ENCODE measurements at places on chromosomes 2 and 18.

DNA sequence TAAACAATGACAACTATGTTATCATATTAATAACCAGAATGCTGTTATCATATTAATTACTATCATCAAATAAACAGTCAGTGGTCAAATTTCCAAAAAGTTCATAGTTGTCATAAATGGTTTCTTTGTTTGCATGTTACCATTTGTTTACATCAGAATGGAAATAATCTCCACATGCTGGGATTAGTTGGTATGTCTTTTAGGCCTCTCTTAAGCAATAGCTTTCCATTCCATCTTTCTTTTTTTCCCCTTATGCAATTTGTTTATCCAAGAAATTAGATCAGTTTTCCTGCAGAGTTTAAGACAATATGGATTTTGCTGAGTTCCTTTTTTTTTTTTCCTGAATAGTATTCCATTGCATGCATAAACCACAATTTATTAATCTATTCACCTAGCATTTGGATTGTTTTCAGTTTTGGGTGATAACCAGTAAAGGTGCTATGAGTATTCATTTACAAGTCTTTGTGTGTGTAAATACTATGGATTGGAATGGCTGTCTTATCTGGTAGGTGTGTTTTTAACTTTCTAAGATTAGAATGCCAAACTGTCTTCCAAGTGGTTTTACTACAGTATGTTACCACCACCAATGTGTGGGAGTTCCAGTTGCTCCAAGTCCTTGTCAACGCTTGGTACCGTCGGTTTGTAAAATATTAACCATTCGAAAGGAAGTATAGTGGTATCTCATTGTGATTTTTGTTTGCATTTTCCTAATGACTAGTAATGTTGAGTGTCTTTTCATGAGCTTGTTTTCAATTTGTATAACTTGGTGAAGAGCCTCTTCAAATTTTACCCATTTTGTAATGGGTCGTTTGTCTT, 33.3 kb upstream of the TXNDC2 start:
- DNase-seq: no peak

DNA sequence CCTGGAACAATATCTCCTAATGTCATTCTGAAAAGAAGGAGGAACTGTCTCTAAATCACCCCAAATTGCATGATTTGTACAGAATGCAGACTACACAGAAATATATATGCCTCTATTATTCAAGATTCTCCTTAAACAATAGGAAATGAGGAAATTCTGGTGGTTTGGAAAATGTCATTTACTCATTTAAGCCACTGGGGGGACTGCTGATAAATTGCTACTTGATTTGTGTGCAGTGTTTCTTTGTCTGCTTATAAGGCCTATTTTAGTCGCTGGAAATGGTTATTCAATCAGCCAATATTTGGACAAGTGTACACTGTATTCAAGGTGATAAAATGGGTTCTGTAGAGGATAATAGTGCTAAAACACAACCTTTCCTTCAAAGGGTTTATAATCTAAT, 801.9 kb upstream of the CELF4 start:
- no peak for DNase-seq

DNA sequence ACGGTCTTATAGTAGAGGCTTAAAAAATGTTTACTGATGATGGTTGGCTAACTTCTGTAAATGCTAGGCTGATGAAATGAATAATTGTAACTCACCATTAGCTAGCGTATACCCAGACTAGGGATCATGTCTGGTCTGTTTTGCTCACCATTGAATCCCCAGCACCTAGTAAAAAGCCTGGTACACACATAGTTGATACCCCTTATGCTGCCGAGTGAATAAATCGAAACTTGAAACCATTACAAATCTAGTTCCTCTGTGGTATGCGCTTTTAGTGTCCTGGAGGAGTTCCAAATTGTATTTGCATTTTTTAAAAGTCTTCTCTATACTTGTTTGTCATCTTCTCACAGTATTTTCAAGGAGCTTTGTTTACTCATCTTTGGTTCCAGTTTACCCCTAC, 1.3 kb downstream of the TAF1B start:
- no peak for DNase-seq

GRCh38 chr18:59202258-59202820, 17.6 kb upstream of the GRP start:
- DNase-seq: no peak

DNA sequence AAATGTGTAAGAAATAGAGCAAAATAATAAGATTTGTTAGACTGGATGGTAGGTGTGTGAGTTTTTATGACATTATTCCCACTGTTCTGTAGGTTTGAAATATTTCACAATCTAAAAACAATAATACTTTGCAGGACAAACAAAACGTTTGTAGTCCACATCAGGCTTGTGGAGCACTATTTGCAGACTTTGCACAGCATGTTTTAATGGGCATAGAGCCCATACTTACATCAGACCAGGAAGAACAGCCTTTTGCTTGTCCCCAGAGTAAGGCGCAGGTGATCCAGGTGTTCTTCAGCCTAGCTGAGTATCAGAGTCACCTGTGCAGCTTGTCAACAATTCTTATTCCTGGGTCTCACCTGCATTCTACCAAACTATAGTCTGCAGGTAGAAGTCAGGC, 9.1 kb upstream of the STK39 start:
- DNase-seq: no peak

GRCh38 chr2:96961210-96961950, 25.0 kb downstream of the FAM178B start:
- DNase-seq: no peak

DNA sequence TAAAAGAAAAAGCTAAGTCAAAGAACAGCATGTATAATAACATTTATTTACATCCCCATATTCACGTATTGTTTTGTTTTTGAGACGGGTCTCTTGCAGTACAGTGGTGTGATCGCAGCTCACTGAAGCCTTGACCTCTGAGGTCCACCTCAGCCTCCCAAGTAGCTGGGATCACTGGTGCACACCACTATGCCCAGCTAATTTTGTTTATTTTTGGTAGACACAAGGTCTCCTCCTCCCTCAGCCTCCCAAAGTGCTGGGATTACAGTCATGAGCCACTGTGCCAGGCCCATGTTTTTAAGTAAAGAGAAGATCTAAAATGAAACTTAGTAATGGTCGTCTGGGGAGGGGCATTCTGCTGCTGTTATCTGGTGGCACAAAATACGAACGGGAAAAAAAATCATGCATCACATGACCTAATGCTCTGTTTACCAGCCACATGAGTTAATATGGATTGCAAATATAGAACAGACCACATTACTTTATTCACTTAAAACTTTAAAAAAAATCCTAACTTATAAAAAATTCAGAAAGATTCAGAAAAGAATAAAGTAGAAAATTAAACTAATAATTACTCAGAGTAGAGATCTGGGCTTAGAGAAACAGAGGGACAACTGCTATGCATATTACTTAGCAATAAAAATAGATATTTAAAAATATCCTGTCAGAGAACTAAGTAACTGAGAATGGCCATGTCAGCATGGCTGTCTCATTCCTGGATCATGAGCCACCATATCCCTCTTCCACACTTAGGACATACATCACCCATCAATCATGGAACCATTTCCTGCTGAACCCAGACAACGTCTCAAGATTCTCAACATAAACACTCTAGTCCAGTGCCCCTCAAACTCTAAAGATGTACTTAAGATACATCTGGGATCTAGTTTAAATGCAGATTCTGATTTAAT, 7.3 kb downstream of the MMADHC start:
- no peak for DNase-seq

DNA sequence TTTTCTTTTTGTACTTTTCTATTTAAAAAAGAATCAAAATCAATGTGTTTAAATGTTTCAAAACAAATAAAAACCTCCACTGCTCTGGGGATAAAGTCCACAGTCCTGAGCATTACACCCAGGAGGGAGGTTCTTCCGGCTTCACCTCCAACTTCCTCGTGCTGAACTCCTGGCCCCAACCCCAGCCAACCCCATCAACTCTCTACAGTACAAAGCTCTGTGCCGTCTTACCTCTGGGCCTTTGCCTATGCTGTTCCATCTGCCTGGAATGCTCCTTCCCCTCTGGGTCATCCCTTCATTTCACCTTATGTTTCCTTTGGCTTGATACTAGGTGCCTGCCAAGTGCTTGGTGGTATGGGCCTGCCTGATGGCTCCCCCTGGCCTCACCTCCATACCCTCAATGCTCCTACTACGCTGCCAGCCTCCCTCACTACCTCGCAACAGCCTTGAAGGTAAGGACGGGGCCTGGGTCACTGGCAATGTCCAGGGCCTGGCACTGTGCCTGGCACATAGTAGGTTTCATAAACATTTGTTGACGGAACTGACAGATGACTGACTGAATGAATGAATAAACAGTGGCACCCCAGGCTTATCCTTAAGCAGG, 28.8 kb downstream of the SDC1 start:
- DNase-seq: no peak

DNA sequence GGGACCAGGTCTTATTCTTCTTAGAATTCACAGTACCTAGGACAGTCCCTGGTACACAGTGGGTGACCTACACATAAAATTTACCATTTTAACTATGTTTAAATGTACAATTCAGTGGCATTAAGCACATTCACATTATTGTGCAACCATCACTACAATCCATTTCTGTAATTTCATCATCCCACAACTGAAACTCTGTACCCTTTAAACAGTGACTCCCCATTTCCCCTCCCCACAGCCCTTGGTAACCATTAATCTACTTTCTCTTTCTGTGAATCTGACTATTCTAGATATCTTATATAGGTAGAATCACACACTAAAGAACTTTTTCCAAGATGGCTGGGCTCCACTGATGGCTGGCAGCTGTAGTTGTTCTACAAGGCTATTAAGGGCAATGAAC, 41.6 kb downstream of the GFPT1 start:
- DNase-seq: no peak

DNA sequence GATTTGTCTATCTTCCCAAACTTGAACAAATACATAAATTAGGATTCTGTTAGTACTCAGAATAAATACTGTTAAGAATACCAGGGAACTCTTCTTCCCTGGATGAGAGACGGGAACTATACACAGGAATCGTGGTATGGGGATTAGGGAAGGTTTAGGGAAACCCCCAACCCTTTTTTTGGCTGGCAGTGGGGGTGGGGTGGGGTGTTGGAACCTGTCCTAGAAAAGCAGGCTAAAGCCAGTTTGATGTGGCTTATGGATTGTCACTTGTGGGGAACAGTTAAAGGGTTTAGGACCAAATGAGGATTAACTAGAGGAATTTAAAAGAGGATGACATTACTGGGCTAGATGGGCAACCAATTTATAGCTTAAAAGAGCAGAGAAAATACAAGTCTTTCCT, 1.8 kb downstream of the SLC4A10 start:
- DNase-seq: no peak

DNA sequence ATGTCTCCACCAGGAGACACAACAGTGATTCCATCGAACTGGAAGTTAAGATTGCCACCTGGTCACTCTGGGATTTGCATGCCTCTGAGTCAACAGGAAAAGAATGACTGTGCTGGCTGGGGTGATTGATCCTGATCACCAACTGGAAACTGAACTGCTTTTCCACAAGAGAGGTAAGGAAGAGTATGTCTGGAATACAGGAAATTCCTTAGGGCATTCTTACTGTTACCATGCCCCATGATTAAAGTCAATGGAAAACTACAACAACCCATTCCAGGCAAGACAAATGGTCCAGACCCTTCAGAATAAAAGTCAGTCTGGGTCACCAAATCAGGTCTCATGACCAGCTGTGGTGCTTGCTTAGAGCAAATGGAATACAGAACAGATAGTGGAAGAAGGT, 12.0 kb upstream of the DDX1 start:
- DNase-seq: no peak

DNA sequence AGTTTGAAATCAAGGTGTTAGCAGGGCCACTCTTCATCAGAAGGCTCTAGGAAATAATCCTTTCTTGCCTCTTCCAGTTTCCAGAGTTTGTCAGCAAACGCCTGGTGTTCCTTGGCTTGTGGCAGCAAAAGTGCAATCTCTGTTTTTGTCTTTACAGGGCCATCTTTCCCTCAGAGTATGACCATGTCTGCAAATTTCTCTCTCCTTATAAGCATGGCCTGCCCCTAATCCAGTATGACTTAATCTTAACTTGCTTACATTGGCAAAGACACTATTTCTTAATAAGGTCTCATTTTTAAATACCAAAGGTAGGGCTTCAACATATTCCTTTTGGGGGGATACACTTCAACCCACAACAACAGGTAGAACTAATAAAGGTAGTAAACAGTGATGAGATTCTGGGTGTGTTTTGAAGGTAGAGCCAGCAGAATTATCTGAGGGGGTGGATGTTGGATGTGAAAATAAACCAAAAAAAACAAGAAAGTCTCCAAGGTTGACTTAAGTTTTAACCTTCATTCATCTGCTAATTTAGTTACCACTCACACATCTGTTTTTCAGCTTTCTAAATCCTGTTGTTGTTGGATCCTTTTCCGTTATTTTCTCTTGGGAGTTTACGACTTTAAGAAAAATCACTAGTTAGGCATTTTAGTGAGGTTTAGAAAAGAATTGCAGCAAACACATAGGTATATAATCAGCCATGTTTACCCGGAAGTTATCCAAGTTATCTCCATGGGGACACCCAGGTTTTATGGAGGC, 234.4 kb upstream of the FIGN start:
- DNase-seq: no peak

DNA sequence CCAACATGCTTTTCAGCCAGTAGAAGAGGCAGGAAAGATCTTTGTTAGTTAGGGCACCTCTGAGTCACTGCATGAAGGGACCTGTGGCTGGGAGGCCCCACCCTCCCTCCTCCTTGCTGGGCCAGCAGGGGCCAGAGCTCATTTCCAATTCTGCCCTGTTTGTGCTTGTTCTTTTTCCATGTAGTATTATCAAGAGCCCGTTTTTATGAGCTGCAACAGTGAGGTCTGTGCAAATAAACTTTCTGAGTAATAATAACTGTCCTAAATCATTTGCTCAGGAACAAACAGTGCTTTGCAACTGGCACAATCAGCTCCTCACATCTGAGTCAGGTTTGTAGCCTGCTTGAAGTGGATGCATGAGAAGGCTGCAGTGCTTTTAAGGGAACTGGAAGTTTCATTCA, 128.0 kb downstream of the ARL4C start:
- peak; percentile 48 for DNase-seq

GRCh38 chr2:45904946-45905631, 253.6 kb downstream of the PRKCE start:
- DNase-seq: no peak

DNA sequence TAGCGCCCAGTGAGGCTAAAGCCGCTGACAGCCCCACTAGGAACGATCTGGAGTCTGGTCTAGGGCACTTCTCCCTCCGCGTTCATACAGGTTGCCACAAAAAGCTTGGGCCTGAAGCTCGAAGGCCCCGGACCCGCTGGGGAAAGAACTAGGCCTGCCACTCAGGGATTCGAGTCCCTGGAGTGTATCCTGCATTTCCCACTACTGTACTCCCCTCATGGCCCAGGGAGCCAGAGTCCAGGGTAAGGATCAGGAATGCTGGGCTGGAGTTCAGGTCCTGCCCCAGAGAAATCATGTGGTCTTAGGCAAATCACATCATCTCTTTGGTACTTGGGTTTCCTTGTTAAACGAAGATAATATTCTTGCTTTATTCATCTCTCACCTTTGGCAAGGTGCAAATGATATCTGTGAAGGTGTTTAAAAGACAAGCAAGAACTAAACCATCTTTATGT, 1.4 kb upstream of the ZFP36L2 start:
- no peak for DNase-seq

- DNase-seq: no peak
These were observed 97.9 kb downstream of the MTCL1 start for GRCh38 chr18:8803063-8803795.

- no peak for DNase-seq
These were observed 88.6 kb upstream of the EML6 start for GRCh38 chr2:54634564-54635511.

GRCh38 chr18:9827793-9828505, 57.8 kb upstream of the TXNDC2 start:
- no peak for DNase-seq

- no peak for DNase-seq
These were observed 108.5 kb upstream of the THOC1 start for GRCh38 chr18:376311-376710.
